ENCODE measurements at places on chromosomes 16 and 17.

DNA sequence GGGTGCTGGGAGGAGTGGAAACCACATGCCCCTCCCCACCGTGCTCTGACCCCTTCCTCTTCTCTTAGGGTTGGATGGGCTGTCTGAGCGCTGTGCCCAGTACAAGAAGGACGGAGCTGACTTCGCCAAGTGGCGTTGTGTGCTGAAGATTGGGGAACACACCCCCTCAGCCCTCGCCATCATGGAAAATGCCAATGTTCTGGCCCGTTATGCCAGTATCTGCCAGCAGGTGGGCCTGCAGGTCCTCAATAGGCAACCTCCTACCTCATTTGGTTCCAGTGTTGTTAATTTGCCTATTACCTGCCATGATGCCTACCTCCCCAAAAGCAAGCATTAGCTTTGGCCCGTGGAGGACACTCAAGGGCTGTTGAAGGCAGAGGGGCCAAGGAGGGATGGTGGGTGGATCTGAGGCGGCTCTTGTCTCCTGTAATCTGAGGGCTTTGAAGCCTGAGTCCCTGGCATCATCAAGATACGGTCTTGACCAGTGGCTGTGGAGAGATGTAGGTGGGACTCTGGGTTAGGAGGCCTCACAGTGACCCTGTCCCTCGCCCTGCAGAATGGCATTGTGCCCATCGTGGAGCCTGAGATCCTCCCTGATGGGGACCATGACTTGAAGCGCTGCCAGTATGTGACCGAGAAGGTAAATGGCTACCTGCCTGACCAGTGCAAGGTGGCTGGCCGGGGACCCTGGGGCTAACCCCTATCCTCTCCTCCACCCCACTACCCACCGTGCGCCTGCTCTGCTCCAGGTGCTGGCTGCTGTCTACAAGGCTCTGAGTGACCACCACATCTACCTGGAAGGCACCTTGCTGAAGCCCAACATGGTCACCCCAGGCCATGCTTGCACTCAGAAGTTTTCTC lies 3.4 kb downstream of the ALDOA start:
- DNase-seq: no peak

DNA sequence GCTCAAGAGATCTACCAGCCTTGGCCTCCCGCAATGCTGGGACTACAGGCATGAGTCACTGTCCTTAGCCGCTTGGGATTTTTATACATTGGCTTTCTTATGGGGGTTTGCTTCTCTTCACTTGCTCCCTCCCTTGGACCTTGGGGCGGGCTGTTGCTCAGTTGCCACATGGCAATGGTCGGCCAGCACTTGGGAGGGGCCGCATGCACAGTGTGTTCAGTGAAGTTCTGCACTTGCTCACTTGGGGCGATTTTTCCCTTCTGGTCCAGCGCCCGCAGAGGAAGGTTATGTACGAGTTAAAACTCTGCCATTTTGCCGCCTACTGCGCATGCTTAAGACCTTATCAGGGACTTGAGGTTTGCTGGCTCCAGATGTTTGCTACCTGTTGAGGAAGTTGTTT lies 1367.6 kb upstream of the CDH8 start:
- no peak for DNase-seq

DNA sequence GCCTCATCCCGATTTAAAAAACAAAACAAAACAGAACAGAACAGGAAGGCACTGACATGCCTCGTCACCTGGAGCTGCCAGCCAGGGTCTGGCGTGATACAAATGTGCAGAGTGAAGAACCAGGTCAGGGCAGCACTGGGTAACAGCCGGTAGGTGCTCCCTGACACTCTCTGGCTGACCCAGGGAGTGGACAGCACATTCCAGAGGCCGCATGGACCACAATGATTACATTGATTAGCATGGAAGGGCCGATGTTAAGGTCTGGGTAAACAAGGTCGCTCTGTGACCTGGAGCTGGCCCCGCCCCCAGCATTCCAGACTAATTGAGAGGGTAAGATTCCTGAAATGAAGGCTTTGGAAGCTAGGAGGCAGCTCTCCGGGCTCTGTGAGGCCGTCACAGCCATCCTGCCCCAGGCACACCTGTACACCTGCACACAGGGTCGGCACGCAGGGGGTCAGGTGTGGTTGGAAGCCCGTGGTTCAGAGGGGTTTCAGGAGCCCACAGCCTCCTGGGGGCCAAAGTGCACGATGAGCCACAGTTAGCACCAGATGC lies 21.4 kb downstream of the PIEZO1 start:
- DNase-seq: no peak

- no peak for DNase-seq
These were observed 3.1 kb upstream of the EXOC7 start for GRCh38 chr17:76106703-76107102.

DNA sequence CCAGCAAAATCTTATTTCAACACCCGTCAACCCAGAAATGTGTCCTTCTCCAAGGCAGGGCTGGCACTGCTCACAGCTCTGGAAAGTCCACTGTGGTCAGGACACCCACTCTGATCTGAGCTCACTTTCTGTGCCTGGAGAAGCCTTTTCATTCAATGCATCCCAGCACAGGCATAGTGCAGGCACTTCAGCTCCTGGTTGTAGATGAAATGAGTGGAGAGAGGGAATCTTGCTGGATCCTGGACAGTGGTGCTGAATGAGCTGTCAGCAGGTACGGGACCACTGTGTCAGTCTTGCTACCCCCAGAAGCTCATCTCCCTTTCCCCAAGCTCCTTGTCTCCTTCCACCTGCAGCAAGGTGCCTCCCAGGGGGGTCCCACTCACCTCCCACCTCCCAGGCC lies 86.1 kb upstream of the SALL1 start:
- DNase-seq: no peak

DNA sequence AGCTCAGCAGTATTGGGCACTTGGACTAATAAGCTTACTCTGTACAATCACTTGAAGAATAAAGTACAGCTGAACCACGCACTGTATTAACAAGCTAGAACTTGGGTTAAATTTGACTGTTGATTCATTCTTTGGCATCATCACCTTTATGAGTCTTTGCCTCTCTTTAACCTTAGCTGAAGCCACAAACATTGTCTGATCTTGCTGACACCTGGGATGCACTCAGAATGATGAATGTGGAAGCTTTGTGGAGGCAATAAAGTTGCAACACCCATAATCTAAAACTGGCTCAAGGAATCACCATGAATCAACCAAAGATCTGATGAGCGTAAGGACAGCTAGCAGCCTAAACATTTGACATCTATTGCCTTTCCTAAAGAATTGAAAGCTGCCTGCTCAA lies 590.6 kb upstream of the SOX9 start:
- DNase-seq: no peak
